ENCODE measurements at places on chromosomes 3 and 15.

DNA sequence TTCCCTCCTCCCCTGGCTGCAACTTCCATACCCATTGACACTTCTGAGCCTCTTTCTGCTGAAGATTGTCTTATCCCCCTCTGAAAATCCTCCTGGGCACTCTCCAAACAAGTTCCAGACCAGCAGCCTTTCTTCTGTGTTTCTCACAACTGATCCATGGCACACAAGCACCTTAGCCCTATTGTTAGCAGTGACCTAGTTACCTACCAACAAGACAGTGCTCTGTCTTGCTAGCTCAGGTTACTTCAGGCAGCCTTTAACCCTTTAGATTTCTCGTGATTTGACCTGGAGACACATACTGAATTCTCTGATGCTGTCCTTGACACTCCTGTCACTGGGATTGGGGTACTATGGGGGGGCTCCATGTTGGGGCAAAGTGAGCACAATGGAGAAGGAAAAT is 82.1 kb downstream of the GTF2E1 start:
- no peak for DNase-seq

DNA sequence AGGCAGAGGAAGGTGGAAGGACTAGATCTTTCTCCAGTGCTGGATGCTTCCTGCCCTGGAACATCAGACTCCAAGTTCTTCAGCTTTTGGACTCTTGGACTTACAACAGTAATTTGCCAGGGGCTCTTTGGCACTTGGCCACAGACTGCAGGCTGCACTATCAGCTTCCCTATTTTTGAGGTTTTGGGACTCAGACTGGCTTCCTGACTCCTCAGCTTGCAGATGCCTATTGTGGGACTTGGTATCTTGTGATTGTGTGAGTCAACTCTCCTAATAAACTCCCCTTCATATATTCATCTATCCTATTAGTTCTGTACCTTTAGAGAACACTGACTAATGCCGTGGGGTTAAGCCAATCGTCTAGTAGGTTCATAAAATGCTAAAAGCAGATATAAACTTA is 8.8 kb upstream of the B3GNT5 start:
- no peak for DNase-seq

- no peak for DNase-seq
Measured at GRCh38 chr3:72818092-72818773, 30.0 kb downstream of the SHQ1 start.

DNA sequence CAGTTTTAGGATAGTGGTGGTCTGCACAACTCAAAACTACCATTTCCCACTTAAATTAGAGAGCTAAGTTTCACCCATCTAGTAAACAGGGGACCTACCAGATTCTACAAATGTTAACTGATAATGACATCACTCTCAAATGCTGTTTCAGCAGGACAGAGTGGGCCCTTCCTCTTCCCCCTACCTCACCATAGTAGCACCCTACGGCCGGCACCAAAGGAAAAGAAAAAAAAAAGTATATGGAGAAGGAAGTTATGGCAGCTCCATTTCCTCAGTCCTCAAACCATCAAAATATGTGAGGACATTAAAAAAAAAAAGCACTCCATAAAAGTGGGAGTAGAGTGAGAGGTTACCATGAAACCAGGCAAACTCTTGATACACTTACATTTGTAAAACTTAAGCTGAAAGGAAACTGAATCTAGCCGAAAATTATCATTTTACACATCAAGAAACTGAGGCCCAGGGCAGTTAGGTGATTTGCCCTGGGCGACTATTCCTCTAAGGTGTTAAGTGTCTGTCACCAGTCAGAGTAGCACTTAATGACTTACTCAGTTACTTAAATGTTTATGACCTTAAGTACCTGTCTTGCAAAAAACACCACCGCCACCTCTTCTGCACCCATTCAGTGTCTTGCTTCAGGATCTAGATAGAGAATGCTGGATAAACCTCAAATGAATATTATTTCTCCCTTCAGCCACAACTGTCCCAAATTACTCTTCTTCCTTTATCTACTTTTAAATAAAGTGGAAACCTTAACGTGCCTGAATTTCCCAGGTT is 2.7 kb downstream of the MSL2 start:
- DNase-seq = no peak

DNA sequence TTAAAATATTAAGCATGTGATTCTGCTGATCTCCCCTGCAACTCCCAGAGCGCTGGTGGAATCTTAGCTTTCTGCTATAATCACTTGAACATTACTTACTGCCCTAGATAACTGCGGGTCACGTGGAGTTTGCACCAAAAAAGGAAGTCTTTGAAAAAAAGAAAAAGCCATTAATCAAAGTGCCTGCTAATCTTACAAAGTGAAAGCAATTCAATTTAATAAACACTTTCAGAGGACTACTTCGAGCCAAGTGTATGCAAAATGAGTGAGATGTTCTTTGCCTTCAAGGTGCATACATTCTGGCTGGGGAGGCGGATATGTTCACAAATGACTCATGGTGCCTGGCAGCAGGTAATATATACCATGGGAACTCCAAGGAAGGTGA is 109.9 kb upstream of the GAP43 start:
- no peak for DNase-seq

DNA sequence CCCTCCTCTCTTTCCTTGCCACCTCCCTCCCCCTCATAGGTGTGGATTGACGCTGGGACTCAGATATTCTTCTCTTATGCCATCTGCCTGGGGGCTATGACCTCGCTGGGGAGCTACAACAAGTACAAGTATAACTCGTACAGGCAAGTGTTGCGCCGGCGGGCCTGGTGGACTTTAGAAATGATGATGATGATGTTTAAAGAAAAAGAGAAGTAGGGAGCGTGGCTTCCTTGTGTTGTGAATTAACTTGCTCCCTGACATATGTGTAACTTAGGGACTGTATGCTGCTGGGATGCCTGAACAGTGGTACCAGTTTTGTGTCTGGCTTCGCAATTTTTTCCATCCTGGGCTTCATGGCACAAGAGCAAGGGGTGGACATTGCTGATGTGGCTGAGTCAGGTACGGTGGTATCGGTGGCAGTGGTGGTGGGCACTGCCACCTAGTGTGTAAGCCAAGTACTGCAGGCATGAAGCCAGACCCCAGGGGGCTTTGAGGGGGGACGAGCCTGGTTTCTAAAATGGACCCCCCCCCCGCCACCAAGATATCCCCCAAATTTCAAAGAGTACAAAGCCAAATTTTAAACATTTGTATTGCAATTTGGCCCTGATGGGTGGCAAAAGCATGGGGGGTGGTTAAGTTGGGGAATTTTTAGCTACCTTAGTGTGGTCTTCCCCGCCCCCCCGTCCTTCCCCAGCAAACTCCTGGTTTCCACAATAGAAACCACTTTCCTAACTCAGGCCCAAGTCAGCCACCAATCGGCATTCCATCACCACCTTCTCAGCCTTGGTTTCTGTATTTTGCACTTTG is 65.6 kb downstream of the SLC6A6 start:
- DNase-seq = peak; percentile 36

DNA sequence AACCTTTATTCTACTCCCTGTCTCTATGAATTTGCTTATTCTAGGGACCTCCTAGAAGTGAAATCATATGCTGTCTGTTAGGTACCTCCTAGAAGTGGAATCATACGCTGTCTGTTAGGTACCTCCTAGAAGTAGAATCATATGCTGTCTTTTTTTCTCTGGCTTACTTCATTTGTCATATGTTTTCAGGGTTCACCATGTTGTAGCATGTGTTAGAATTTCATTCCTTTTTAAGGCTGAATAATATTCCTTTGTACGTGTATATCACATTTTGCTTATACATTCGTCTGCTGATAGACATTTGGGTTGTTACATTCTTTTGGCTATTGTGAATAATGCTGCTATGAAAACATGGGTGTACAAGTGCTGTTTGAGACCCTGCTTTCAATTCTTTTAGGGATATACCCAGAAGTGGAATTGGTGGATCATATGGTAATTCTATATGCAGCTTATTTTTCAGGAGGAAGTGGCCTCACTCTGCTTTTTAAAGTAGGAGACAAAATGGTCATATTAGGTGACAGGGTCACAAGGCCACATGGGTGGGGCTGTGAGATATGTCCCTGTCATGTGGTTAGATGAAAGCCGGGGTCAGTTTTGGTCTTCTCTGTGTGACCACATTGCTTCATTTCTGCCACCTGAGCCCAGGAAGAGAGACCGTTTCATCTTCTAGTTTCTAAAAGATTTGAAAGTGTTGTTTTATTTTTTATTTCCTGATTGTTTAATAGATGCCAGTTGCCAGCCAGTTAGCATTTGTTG is 76.7 kb downstream of the FLNB start:
- DNase-seq = no peak

DNA sequence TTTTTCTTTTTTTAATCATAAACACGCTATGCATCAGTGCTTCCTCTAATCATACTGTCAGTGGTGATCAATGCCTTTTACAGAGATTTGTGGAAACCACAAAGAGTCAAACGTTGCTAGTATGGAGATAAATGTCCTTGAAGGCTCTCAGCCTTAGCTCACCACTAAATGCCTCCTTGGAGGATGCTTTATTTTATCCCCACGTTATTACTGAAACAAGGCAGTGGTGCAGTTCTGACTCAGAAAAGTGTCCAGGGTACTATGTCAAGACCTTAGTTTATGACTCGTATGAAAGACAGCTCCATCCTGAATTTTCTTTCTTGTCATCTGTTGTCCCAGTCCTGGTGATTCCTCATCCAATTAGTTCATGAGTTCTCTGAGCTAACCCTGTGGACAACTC is 1146.7 kb downstream of the IGSF11 start:
- no peak for DNase-seq

- no peak for DNase-seq
Measured at GRCh38 chr3:40324621-40325020, 15.1 kb downstream of the EIF1B start.

DNA sequence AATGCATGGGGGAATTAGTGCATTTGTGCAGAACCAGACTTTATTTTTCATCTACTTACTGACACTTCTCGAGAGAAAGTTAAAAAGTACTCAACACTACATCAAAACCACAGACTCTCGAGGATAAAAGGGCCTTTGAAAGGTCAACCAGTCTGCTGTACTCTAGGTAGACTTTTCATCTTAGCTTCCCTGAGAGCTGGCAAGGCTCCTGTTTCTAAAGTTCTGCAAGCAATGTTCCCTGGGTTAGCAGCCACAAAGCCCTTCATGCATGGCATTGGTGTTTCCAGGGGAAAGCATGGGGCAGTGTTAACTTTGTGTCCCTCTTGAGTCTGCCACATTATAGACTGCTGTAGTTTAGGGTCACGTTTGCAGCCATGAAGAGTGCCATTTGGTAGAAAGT is 106.4 kb upstream of the PFN2 start:
- no peak for DNase-seq

DNA sequence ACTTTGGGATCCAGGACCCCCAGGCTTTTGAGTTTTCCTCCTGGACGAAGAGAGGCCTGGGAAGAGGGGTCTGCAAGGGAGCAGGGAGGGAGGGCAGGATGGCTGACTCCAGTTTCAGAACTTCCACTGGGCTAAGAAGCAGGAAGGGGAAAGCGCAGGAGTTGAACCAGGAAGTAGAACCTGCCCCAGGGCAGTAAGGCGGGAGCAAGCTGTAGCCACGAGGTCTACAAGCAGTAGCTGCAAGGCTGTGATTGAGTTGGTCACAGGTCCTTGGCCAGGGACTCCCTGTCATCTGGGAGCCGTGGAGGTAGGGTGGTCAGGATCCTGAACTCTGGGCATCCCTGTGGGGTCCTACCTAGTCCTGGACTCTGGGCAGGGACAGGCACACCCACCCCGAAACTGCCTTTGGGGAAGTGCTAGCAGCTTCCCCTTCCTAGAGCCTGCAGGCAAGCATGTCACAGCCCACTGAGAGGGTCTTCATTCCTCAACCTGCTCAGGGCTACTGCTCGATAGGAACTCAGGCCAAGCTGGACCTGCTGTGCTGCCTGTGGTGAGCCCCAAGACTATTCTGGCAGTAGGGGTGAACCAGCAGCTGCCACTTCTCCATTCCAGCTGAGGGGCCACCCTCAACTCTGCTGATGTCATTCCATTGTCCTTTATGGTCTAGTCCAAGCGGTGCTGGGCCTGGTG is 5.8 kb upstream of the GNAI2 start:
- no peak for DNase-seq

DNA sequence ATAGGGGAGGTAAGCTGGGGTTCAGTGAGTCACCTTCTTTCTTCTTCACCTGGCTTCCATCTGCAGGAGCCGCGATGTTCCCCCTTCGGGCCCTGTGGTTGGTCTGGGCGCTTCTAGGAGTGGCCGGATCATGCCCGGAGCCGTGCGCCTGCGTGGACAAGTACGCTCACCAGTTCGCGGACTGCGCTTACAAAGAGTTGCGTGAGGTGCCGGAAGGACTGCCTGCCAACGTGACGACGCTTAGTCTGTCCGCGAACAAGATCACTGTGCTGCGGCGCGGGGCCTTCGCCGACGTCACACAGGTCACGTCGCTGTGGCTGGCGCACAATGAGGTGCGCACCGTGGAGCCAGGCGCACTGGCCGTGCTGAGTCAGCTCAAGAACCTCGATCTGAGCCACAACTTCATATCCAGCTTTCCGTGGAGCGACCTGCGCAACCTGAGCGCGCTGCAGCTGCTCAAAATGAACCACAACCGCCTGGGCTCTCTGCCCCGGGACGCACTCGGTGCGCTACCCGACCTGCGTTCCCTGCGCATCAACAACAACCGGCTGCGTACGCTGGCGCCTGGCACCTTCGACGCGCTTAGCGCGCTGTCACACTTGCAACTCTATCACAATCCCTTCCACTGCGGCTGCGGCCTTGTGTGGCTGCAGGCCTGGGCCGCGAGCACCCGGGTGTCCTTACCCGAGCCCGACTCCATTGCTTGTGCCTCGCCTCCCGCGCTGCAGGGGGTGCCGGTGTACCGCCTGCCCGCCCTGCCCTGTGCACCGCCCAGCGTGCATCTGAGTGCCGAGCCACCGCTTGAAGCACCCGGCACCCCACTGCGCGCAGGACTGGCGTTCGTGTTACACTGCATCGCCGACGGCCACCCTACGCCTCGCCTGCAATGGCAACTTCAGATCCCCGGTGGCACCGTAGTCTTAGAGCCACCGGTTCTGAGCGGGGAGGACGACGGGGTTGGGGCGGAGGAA is 2.6 kb downstream of the ISLR2 start:
- DNase-seq = no peak

DNA sequence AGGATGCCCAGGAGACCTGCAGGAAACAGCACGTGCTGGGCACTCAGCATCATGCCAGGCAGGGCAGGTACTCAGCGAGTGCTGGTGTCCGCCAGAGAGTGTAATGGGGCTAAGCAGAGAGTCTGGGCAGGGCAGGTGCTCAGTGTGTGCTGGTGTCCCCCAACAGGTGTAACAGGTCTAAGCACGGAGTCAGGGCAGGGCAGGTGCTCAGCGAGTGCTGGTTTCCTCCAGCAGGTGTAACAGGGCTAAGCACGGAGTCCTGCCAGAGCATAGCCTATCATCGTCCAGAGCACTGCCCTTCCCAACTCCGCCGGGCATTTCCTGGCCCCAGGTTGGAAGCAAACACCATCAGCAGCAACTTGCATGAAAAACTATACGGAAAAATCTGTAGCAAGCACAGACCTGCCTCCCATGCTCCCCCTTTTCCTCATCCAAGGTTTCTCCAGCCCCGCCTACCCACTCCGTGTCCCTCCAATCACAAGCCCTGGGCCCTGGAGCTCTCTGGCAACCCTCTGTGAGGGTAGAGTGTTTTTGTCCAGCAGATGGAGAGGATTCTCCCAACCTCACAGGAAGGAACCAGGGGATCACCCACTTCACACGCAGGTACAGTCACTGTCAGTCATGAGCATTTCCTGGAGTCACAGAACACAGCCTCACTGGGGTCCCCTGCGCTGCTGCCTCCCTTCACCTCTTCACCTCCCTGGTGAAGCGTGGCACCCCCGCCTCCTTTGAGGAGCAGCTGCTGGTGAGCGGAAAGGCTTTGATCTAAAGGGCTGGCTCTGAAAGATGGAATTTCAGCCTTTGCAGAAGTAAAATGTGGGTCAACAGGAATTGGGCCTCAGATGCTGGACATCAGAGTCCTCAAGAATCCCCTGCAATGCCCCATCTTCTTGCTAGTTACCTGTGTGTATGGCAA is 302.5 kb downstream of the OCA2 start:
- DNase-seq = no peak

GRCh38 chr15:73305331-73306211 is 63.2 kb downstream of the HCN4 start:
- no peak for DNase-seq
